ENCODE measurements at places on chromosomes 1 and 21. TPM values are rescaled to one million over a fixed set of nuclear protein-coding genes. Genes with fewer than 3 reads are reported as not detected.

The GMEB1 gene
- 9.7 TPM for polyA plus RNA-seq

The ESRRG gene
- 13.5 TPM for polyA plus RNA-seq

The GSTM5 gene
- 19.8 TPM for polyA plus RNA-seq

DNA sequence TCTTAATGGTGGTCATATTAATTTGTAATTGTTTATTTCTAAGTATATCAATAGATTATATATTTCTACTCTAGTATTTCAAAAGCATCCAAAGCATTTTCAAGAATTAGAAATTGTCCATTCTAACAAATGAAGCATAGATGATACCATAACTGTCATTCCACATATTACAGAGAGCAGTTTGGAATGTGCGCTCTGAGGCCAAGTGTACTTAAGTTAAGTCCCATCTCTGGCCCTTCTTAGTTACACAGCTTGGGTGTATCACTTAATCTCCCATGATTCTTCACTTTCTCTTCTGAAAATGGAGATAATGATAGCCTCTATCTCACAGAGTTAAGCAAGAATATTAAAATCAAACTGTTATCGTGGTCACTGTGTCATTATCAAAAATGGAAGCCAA lies 281.1 kb downstream of the MRPL39 start:
- DNase-seq = no peak

DNA sequence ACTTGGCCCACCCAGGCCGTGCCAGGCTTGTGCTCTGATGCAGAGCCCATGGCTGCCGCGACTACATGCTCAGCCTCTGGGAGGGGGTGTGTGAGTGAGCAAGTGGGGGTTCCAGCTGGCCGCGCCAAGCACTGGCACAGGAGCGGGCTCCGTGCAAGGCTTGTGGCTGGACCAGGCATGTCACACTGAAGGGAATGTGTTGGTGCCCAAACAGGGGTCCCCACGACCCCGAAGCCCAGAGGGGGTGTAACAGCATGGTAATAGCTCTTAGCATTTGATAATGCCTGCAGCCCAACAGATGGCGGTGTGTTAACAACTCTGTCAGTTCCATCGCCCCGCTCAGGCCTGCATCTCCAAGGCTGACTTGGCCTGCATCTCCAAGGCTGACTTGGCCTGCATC lies 38.3 kb upstream of the CD46 start:
- no peak for DNase-seq

DNA sequence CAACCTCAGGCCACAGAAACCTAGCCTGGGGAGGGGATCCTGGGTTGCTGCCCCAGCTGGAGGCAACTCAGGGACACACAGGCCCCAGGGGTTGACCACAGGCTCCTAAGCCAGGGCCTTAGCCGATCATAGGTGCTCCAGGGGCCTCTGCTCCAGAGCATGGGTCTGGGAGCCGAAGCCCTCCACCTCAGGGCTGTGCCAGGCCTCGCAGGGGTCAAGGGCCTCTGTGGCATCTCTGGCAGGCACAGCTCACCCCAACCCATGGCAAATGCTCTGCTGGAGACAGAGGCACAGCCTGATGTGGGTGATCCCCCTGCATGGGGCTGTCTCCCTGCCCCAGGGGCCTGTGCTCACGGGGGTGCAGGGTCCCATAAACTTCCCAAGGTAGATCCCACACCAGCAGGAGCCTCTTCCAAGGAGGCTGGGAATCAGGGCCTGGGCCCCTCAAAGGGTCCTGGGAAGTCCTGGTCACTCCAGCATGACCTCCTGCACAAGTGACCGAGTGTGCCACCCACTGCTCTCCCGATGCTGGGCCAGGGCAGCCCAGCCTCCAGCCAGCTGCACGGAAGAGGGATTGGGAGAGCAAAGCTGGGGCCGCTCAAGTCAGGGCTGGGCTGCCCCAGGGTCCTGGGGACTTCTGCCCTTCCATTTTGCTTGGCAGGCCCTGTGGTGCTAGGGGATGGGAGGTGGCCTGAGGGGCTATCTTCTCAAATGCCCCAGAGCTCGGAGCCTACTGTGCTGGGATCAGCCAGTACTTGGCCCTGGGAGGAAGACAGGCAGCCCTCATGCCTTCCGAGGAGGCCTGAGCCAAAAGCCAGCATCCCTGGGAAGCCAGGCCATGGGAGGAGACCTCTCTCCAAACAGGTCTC lies 22.2 kb upstream of the PRSS38 start:
- no peak for DNase-seq

GRCh38 chr1:33341190-33341589 lies 20.3 kb upstream of the A3GALT2 start:
- no peak for DNase-seq

DNA sequence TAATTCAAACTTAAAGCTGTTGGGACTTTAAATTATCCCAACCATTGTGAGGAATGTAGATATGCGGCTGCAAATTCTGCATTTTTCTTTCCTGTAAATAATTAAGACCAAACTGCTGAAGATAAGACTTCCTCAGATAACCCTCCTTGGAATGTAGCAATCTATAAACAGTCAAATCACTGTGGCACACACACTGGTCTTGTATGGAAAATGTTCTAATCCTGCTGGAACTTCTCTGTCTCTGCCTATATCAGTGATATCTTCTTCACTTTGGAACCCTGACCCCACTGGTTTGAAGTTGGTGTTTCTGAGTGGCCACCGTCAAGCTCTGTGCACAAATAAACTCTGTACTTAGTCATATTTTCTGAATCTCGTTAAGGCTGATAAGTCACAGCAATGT lies 32.9 kb downstream of the HSF2BP start:
- DNase-seq = no peak

DNA sequence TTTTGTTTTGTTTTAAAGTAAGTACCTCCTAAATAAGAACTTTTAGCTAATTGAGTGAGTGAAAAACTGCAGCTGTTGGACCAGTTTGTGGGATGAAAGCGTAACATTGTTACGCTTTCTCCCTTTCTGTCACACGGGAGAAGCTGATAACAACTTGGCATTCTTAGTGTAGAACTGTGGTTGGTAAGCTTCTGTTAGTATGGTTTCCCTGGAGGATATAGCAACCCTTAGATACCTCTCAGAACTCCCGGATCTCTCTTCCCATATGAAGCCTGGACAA lies 98.2 kb downstream of the CACHD1 start:
- DNase-seq = no peak

- DNase-seq = no peak
These were observed 11.5 kb downstream of the CNST start for GRCh38 chr1:246577720-246578106.

DNA sequence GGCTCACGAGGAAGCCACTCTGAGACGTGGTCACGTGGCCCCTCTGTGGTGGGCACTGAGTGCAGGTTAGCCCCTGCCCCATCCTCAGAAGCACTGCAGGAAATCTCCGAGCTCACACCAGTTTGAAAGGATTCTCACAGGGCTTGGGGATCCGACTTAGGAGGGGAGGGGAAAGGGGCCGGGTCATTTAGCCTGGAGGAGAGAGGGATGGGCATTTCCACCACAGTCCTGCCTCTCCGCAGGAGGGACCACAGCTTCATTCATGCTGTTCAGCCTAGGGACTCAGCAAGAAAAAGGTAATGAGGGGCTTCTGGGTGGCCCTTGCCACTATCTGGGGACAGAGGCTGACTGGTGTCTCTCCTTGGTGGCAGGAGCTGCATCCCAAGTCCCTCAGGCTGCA lies 126.5 kb downstream of the NPHP4 start:
- DNase-seq = no peak

GRCh38 chr1:206489980-206490770 lies 17.2 kb upstream of the RASSF5 start:
- peak; percentile 70 for DNase-seq

DNA sequence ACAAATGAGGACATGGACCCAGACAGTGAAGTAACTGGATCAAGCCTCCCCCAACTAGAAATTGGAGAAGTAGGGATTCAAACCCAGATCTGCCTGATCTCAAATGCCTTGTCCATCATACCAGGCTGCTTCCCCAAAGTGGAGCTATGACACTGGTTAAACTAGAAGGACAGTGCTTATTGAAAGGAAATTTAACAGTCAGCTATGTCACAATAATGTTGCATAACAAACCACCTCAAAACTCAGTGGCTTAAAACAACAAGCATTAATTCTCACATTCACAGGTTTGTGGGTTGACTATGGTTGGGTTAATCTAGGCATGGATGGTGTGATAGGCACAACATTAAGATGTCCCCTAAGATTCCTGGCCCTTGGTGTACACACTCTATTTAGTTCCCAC lies 107.1 kb downstream of the TAS1R2 start:
- DNase-seq = no peak

DNA sequence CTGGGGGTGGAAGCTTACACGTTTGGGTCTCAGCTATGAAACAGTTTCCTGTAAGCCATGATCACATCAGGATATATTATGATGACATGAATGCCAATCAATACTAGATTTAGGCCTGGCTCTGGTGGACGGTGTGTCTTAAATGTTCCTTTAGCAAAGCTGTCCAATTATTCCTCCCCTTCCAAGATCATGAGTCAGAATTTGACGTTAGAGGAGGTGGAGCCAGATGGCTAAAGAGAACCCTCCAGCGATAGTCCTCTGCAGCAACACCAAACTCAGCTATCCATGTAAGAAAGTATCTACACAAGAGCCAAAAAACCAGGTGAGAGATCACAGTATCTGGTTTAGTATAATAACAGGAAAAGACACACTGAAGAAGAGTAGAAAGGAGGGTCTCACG lies 47.8 kb downstream of the PACC1 start:
- no peak for DNase-seq

GRCh38 chr1:117534995-117535467 lies 70.8 kb upstream of the TENT5C start:
- DNase-seq = peak; percentile 40

DNA sequence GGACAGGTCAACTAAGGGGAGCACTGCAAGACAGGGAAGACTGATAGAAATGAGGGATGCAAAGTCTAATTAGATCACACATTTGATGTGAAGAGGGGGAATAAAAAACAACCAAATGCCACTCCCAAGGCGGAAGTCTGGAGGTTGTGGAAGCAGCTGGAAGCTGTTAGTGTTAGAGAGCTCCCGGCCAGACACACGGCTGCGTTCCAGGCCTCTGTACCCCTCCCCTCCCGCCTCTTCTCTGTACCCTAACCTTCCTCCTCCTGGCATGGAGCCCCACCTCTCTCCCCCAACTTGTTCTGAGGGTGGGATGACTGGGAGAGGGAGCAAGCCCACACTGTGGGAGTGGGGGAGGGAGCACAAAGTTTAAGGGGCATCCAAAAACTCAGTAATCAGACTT lies 67.0 kb downstream of the PLEKHA6 start:
- no peak for DNase-seq

Measured in hindlimb muscle (tissue), 1 donor.